Activated CD8-positive, alpha-beta T cell treated with anti-CD3 and anti-CD28 coated beads, Interleukin-2, amount 10 ng/mL, durations not matched to agents 7 days and 5 days (primary cell): ENCODE measurements at places on chromosomes 13 and 19. TPM values are rescaled to one million over a fixed set of nuclear protein-coding genes. Genes with fewer than 3 reads are reported as not detected.

The F7 gene
- total RNA-seq = not detected

The NLRP9 gene
- not detected for total RNA-seq

The TMEM150B gene
- not detected for total RNA-seq

GRCh38 chr13:105485081-105485480 is 1050.4 kb downstream of the EFNB2 start:
- no peak for DNase-seq

- no peak for DNase-seq
Observed at GRCh38 chr13:64274481-64275217, 2859.0 kb upstream of the PCDH20 start.

DNA sequence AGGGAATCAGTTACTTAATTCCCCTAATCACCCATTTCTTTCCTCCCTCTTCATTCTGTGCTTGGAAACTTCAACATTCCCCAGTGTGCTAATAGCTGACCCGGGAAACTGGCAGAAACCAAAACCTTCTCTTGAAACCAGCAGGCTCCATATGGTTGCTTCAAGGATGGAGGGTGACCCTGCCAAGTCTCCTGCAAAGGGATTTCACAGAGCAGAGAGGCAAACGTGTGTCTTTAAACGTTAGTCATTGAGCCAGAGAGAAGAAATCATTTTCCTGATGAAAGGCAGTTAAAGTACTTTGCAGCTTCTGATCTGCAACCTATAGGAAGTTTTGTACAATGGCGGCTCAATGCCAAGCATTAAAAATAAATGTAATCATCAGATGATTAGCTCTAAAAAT is 220.9 kb downstream of the POU4F1 start:
- DNase-seq = no peak

- peak; percentile 56 for DNase-seq
Observed at GRCh38 chr19:18282788-18283141, 1.3 kb upstream of the JUND start.

- no peak for DNase-seq
Observed at GRCh38 chr13:48235341-48236135, 2.5 kb downstream of the ITM2B start.

GRCh38 chr19:43467730-43468129 is 2.3 kb upstream of the LYPD3 start:
- DNase-seq = no peak

- no peak for DNase-seq
Observed at GRCh38 chr19:11410682-11411081, 8.4 kb downstream of the RGL3 start.
